ENCODE measurements at places on chromosomes 16 and 17.

DNA sequence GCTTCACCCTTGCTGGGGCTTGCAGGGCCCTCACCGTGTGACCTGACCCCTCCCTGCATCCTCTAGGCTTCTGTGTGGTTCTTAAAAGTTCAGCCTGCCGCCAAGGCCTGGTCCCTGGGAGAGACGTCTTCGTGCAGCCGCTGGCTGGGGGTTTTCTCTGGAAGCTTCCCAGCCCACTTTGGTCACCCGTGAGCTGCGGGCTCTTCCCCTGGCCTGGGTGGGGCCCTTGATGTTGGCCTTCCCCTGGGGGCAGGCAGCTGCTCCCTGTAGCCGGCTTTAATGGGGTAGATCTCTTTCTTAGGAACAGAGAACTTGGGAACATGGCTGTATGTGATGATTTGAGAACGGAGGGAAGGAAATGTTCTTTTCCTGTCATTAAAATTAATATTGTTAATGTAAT lies 32.7 kb downstream of the ZNF750 start:
- no peak for ATAC-seq

DNA sequence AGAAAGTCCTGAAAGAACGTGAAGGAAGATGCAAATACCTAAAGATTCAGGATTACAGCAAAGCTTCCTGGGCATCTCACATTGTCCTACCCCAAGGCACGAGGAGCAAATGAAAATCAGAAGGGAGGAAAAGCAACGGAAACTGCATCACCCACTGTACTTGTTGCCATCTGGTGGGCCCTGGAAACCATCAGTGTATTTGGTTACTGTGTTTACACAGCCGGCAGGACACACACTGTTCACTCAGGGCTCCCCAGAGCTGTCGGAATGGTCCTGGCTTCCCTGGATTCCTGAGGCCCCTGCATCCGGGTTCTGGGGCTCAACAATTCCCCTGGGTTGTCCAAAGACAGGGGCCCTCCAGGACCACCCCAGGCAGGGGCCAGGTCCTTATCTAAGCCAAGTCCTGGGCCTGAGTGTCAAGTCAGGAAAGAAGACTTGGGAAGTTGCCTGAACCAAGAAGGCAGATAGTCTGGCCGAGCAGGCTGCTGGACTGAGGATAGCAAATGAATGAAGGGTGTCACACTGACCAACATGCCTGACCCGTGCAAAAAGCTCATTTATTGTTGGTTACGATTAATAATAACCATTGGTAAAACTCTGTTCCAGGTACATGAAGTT lies 52.8 kb downstream of the SOX9 start:
- ATAC-seq = peak; percentile 80

DNA sequence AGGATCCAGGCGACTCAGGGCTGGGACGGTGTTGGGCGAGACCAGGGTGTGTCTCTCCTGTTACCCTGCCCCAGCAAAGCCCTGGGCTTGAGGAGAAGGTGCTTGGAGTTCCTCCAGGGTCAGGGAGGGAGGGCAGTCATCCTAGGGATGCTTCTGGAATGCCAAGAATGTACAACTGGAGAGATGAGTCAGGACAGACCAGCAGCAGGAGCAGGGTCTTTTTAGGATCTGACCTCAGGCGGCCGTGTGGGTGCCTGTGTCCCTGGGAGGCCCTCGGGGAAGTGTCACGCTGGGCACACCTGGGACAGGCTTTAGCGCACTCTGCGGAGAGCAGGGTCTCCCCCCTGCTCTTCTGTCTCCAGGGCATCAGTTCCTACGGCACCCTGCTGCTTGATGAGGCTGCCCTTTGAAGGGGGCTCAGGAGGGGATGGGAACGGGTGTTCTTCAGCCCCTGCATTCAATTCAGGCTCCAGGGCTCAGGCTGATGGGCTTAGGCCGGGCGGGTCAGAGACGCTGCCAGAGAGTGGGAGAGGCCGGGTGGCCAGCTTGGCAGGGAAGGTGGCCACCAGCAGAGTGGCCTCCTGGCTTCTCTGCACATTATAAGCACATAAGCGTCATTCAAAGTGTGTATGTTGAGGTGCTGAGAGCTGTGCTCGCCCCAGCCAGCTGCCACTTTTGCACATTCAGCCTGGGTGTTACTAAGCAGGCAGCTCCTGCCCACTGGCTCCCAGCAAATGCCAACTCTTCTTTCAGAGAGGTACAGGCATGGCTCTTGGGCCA lies 8.4 kb upstream of the MTSS2 start:
- ATAC-seq = no peak

DNA sequence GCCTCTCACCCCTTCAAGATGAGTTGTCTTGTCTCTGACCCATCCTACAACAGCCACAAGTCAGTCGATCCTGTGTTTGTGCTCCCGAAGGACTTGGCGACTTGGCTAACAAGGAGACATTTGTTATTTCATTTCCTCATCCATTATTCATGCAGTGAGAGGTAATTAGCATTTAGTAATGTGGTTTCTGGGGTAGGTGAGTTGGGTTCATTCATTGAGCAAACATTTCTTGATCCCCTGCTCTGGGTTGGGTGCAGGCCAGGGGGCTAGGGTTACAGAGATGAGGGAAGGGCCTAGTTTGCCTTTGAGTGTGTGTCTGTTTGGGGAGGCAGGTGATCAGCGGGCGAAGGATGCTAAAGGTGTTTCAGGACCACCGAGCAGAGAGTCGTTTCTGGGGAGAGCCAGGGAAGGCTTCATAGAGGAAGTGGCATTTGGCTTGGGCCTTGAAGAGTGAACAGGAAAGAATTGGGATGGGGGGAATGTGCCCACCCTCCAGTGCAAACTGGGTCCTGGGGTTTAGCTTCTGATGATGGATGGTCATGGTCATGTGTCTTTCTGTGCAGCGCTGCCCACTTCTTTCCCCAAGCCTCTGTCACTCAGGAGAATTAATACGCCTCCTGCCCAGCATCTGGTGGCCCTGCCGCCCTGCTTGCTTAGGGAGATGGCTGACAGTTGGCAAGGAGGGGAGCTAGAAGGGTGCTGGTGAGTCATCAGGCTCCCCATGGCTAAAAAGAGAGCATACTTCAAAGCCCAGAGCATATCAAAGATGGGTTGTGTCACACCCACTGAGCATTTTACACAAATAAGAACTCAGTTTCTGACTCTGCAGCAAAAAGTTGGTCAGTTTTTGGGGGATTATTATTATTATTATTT lies 38.5 kb downstream of the MSI2 start:
- ATAC-seq = peak; percentile 81

GRCh38 chr17:55770196-55770870 lies 19.5 kb downstream of the PCTP start:
- ATAC-seq = peak; percentile 62

DNA sequence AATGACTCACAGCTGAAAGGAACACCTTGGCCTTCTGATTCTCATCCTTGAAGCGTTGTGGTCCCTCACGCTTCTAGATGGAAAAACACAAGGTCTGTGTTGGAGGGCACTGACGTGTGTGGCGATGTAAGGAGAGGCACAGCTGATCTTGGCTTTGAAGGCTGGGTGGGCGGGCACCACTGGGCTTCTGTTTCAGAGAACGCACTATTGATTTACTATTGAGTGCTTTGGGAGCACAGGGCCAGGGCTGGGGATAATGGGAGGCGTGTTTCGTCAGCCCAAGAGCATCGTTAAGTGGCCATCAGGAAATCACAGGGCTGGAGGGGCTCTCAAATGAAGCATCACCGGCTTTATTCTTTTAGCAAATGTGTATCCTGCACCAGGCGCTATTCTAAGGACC lies 70.7 kb downstream of the CMIP start:
- ATAC-seq = peak; percentile 93

DNA sequence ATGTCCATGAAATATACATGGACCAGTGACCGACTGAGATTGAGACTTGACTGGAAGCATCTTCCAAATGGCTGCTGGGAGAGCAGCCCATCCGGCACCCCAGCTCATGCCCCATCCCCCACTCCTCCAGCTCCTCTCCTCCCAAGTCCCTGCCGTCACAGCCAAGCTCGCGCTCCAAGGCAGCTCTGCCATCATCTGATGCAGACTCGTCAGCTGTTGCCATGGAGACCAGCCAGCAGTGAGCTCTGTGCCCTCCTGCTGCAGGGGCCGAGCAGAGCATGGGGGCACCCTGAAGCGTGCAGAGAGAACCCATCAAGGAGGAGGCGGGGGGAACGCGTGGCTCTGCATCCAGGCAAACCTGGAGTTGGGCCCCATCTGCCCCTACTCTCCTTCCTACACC lies 74.5 kb upstream of the TNRC6C start:
- no peak for ATAC-seq

DNA sequence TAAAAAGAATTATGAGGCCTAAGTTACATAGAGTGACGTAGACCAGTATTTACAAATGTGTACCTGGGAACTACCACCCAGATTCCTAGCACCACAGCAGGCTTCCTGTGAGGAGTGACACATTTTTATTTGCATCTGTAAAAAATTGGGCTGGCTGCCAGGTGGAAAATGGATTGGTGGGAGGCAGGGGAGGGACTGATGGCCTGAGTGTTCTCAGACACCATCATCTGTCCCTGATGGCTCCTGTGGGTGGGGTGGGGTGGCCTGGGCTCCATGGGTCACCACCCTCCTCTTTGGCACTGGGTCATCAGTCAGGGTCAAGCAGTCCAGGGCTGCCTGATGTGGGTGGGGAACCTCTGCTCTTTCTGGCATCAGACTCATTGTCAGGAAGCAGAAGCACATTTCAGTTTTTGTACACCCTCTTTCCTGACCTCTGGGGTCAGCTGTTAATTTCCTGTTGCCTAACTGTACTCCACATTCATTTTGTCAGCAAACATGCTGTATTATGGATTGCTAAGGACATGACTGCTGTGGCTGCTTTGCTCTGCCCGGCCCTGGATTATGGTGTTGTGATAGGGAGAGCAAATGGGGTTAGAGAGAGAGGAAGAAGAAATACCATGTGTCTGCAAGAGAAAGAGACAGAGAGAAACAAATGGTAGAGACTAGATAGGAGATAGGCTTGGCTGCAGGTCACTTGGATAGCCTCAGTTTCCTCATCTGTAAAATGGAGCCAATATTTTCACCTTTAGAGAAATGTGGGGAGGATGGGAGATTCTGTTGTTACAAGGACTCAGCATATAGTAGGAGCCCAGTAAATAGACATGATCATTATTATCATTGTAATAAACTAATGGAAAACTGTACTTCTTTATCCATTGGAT lies 11.6 kb upstream of the MFAP4 start:
- ATAC-seq = peak; percentile 92

DNA sequence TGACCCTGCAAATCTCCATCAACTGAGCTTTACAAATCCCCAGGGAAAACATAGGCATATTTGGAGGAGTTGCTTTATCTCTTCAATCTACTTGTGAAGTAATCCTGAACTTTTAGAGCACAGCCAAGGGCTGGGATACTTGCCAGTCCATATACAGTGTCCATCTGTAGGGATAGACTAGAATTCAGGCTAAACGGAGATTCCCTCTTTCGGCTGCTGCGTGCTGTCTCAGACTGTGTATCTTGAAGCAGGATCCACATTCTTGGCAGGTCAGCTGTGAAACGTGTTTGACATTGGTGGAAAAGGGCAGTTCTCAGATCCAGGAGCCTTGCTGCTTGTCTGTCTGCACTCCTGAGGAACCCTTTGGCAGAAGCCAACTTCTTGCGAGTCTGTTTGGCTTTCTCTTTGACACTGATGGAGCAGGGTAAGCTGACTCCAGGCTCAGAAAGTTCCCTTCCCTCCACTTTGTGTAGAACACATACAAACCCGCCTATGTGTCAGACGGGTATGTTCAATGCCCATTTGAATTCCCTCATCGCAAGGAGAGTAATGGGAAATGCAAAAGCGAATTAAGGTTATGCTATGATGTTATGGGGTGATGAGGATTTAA lies 221.8 kb downstream of the MAP2K4 start:
- no peak for ATAC-seq
